AG09309 (cell line): ENCODE measurements at places on chromosomes 16 and 17.
A peak's percentile ranks its signal among the peaks of the same experiment; 100 is the strongest.

DNA sequence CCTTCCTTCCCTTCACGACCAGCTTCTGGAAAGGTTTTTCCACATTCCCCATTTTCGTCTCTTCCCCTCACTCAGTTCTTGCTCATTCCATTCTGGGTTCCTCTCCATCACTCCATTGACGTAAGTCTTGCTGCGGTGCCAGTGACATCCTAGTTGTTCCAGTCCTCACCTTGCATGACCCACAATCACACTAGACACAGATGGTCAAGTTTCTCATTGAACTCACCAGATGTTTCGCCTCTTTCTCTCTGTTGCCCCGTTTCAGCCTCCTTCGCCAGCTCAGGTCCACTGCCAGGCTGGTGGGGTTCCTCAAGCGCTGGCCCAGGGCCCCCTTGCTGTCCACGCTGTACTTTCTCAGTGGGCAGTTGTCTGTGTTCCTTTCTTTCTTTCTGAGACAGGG lies 43.4 kb downstream of the CCDC42 start:
- no peak for DNase-seq

DNA sequence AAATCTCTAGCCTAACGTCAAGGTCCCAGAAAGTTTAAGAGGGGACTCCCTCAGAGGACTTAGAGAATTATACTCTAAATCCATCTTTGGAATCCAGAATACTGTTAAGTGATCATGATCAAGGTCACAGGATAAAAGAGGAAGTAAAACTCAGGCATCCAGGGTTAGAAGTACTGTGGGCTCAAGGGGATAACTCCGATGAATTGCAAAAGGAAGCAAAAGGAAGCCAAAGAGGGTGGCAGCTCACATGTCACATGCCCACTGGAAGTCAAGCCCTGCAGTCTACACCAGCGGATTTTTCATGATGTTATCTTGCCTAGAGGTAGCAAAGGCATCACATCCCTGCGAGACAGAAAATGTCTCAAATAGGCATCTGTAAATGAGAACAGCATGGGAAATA lies 3.8 kb downstream of the ZNF821 start:
- no peak for DNase-seq

DNA sequence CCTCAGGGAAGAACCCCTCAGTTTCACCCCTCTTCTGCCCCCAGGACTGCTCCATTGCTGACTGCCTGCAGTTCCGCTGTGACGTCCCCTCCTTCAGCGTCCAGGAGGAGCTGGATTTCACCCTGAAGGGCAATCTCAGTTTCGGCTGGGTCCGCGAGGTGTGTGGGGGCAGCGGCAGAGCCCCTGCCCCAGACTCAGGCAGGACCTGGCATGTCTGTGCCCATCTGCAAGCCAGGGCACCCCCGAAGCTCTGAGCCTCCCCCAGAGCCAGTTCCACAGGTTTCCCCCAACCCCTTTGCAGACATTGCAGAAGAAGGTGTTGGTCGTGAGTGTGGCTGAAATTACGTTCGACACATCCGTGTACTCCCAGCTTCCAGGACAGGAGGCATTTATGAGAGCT lies 4.4 kb downstream of the COX6A2 start:
- DNase-seq: no peak

DNA sequence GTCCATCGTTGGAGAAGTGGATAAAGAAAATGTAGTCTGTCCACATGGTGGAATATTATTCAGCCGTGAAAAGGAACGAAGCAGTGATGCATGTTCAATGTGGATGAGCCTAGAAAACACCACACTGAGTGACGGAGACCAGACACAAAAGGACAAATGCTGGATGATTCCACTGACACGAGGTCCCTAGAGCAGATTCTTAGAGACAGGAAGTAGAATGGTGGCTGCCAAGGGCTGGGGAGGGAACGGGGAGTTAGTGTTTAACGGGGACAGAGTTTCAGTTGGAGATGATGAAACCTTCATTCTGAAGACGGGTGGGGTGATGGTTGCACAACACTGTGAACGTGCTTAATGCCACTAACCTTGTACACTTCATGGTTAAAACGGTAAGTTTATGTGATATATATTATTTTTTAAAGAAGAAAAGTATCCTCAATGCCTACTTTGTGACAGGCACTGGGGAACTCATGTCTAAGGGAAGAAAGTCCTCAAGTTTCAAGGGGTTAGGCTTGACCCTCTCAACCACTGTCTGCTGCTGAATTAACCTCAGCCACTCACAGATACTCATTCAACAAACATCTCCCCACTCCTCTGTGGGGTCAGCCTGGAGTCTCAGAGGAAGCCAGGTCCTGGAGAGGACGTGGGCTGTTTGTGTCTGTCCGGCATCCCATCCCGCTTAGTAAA lies 17.6 kb downstream of the C16orf74 start:
- DNase-seq: peak; percentile 27

GRCh38 chr16:19722269-19722952 lies 4.3 kb downstream of the IQCK start:
- DNase-seq: no peak

DNA sequence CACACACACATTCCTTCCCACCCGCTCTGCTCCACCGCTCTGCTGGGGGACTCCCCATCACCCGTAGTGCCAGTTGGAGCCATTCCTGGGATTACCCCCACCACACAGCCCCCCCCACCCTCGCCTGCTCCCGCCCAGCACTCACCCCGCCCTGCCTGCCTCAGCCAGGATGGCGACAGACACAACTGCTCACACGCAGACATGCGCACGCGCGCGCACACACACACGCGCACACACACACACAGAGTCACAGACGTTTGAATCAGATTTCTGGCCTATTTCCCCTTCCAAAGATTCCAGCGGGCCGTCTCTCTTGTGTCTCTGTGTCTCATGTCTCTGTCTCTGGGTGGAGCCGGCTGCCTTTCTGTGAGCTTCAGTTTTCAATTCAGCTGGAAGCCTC lies 4.4 kb downstream of the CACNA1G start:
- DNase-seq: peak; percentile 62

DNA sequence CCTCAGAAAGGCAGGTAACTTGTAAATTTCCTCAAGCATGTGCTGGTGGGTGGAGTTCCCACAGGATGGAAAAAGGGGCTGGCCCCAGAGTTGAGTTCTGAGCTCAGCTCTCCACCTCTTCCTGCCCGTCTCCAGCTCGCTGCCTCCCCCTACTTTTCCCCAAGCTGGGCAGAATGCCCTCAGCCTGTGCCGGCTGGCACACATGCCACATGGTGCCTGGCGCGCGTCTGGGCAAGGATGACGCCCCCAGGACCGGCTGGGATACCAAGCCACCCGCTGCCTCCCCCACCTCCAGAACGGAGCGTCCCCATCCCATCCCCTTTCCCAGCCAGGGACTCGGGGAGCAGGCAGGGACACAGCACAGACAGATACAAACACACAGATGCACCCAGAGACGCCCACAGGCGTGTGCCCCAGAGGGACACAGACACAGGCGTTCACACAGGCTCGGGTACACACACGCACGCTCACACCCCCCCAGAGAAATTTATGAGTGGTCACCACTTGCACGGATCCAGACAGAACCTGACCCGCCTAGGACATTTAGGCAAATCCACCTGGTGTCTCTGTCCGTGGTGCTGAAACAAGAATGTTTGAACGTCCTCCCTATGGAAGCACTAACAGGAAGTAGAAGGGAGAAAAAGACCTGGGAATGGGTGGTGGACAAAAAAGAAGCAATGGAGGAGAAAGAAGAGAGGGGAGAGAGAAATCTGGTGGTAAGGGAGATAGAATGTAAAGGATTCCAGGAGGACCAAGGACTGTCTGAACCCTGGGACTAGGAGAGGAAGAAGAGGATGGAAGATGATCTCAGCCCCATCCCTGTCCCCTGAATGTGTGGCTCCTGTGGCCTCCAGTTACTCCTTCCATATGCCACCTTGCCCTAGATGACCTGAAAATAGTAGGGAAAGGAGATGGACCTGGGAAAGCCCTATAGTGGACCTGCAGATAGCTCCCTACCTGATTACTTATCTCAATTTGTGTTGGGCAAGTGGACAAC lies 15.5 kb downstream of the NEUROD2 start:
- DNase-seq: no peak

DNA sequence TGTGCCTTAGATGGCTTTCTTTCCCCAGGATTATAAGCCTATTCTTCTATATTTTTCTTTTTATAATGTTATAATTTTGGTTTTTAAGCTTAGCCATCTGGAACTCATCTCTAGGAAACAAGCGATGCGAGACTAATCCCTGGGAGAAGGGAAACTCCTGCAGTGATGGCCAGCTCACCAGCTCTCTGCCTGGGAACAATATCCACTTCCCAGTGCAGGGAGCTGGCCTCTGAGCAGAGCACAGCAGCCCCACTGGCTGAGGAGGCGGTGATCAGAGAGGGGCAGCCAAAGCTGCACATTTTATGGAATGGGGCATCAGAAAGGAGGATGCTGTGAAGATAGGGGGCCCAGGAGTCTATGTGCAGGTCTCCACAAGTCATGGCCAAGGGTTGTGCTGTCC lies 183.3 kb downstream of the LGALS9B start:
- DNase-seq: no peak

DNA sequence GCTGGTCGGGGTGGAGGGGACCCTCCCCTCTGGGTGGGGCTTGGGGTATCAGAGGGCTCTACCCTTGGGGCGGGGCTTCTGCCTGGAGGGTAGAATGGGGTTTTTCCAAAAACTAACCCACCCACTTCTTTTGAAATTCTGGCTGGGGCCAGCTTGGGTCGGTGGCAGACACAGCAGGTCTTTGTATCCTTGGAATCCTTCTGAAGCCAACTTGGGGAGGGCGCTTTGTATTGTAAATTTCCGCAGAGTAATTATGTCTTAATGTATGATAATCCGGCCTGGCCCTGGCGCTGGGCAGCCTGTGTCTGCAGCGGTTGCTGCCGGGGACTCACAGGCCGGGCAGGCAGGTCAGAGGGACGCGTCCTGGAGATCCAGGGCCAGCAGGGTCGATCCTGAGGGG lies 33.9 kb upstream of the GSE1 start:
- no peak for DNase-seq

- no peak for DNase-seq
These were observed 14.9 kb downstream of the NAGPA start for GRCh38 chr16:5018793-5019192.

- no peak for DNase-seq
These were observed 15.3 kb downstream of the SGF29 start for GRCh38 chr16:28569021-28569420.

- DNase-seq: peak; percentile 51
These were observed 14.7 kb upstream of the WNT3 start for GRCh38 chr17:46832945-46833839.

DNA sequence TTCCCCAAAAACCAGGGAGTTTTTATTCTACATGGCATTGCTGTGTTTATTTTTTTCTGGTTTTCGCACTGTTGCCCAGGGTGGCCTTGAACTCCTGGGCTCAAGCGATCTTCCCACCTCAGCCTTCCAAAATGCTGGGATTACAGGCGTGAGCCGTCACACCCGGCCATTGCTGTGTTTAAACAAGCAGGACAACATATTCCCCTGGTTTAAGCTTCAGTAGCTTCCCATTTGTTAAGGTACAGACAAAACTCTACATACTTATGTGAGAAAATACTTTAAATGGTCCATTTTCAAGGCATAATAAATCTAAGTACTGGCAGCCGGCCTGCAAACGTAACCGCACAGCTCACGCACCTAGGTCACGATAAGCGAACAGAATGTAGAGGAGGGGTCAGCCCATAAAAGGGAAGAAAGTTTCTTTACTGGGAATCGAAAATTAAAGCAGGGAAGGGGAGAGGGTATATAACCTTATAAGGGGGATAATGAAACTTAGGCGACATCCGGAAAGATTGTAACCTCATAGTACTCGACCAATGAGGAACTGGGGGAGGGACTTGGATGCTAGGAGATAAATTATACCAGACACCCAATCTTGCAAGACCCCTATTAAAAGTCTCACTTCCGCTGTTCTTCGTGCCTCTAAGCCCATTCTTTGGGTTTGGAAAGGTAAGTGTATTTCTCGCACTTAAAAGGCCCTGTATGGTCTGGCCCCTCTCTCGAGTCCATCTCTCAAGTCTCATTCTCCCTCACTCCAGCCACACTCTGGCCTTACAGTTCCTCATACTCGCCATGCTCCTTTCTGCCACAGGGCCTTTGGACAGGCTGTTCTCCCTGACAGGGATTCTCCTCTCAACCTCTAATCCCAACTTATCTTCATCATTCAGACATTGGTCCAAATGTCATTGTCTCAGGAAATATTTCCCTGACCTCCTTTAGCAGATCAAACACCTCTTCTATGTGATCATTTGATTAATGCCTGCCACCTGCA lies 59.2 kb downstream of the TEX14 start:
- no peak for DNase-seq

DNA sequence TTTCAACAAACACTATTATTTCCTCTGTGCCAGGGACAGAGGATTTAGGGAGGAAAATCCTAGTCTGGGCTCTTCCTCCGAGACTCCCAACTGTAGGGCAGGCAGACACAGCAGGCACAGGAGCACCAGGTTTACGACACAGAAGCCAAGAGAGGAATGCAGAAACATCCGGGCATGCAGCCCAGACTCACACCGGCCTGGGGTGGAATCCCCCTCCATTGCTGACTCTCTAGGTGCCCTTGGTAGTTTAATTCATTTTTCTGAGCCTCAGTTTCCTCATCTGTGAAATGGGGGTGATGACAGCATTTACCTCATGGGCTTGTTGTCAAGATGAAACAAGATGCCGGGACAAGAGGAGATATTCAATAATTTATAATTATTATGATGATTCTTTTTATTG lies 14.9 kb downstream of the CA4 start:
- no peak for DNase-seq

- no peak for DNase-seq
These were observed 64.3 kb downstream of the KLHDC4 start for GRCh38 chr16:87701505-87701921.

GRCh38 chr17:74771319-74771914 lies 4.7 kb downstream of the NAT9 start:
- DNase-seq: no peak

GRCh38 chr17:75262112-75262606 lies 480 bp downstream of the MRPS7 start:
- DNase-seq: no peak

DNA sequence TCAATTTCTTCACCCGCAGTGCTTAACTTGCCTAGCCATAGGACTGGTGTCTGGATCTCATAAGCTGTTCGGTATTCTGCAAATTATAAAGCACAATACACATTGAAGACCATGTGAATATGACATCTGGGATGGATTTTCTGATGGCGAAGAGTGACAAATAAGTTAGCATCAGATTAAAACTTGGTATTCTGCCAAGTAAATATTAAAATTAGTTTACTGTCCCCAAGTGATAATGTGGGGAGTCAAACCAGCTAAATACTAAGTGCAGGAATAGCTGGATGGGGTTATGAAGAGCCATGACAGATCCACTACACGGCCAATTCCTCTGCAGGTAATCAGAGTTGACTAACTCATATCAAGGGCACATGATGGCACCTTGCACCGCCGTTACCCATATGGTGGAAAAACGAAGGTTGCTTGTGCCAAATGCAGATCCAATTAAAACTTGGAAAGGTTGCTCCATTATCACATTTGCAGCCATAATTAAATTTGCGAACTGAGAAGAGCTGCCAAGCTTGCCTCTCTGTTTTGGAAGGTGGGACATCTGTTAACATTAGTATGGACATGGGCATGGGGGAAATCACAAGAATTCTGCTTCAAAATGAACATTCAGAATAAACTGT lies 114.9 kb upstream of the TOM1L1 start:
- DNase-seq: no peak
